ENCODE measurements at places on chromosomes 5 and 9. TPM values are rescaled to one million over a fixed set of nuclear protein-coding genes. Genes with fewer than 3 reads are reported as not detected.

Gene GGTA1
- not detected for total RNA-seq

Gene CCL27
- total RNA-seq: 0.26 TPM

Gene GDNF
- not detected for total RNA-seq

Gene C5orf52
- total RNA-seq: not detected

Gene GARNL3
- 0.66 TPM for total RNA-seq

Gene TSSK1B
- not detected for total RNA-seq

Gene SPATA6L
- 0.30 TPM for total RNA-seq

Gene AIF1L
- 0.13 TPM for total RNA-seq

Gene RASGEF1C
- total RNA-seq: not detected

Gene SDHA
- total RNA-seq: 120 TPM

Gene STKLD1
- total RNA-seq: 0.42 TPM

Gene SLC25A51
- 38.1 TPM for total RNA-seq

Gene TRIM32
- 9.0 TPM for total RNA-seq

Gene HMCN2
- 0.03 TPM for total RNA-seq

Gene UNC13B
- 1.6 TPM for total RNA-seq

Gene FOXI1
- not detected for total RNA-seq

Gene PCDHB16
- total RNA-seq: not detected

Gene AK1
- total RNA-seq: 3.6 TPM

Gene PIP5K1B
- total RNA-seq: 0.48 TPM

Gene PLAA
- total RNA-seq: 54.4 TPM

Gene ISCA1
- 37.1 TPM for total RNA-seq

Gene SH3TC2
- total RNA-seq: not detected

Gene GABRA1
- total RNA-seq: not detected

Gene DCAF10
- 15.8 TPM for total RNA-seq

Gene CRHBP
- not detected for total RNA-seq

Gene SLCO6A1
- total RNA-seq: not detected

Gene SUSD3
- 9.5 TPM for total RNA-seq

Gene FAM78A
- total RNA-seq: 24.1 TPM

Gene SHOC1
- not detected for total RNA-seq

Gene ABL1
- total RNA-seq: 37.1 TPM

Gene RASEF
- 0.05 TPM for total RNA-seq

Gene FOXD4L6
- not detected for total RNA-seq

Gene OR5C1
- not detected for total RNA-seq

Gene TLX3
- total RNA-seq: not detected

Gene MAPK9
- total RNA-seq: 35.8 TPM

Gene SEMA5A
- 0.14 TPM for total RNA-seq

Gene EQTN
- total RNA-seq: not detected

Gene DBH
- total RNA-seq: not detected

Gene ANKRD33B
- 9.7 TPM for total RNA-seq

Gene TMEM252
- not detected for total RNA-seq

Gene SLC12A2
- total RNA-seq: 18.9 TPM

Gene WDR31
- total RNA-seq: 0.73 TPM

Gene PCDHA7
- total RNA-seq: not detected

Gene TLR4
- 0.05 TPM for total RNA-seq

Gene TTC33
- total RNA-seq: 15.9 TPM

Gene FAM200C
- 0.43 TPM for total RNA-seq

Gene NPDC1
- 23.2 TPM for total RNA-seq

Gene ERBIN
- 27.6 TPM for total RNA-seq

Gene FCN2
- total RNA-seq: not detected

Gene FGF18
- total RNA-seq: 1.3 TPM

Gene LURAP1L
- total RNA-seq: not detected

Gene UNC5A
- not detected for total RNA-seq

Gene EPB41L4B
- total RNA-seq: 0.33 TPM

Gene TRPM6
- 0.18 TPM for total RNA-seq

Gene LRRC70
- 0.90 TPM for total RNA-seq

Gene OLFML2A
- not detected for total RNA-seq

Gene CCDC180
- 1.1 TPM for total RNA-seq

Gene SLC34A3
- not detected for total RNA-seq

Gene ADRA1B
- total RNA-seq: 0.71 TPM

Measured in activated T-cell treated with anti-CD3 and anti-CD28 coated beads, Interleukin-2, amount 50 U/mL, for 4 hours (primary cell).